Stimulated activated CD4-positive, alpha-beta T cell treated with anti-CD3 and anti-CD28 coated beads, Interleukin-15, amount 100 ng/mL, for 48 hours (primary cell): ENCODE measurements at places on chromosomes 1 and 21.

DNA sequence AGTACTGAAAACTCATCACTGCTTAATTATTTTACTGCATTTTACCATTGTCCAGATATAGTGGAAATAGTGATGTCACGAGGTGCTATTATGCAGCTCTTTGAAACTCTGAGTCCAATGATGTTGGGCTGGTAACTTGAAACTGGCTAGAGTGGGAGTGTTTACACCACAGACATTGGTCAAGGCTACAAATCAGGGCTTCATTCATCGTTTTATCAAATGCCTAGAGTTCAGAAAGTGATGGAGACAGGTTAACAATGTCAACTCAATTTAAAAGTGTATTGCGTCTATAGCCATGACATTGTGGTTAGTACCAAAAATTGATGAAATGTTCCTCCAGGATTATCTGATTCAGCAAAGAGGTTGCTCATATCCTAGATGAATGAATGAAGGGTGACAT lies 12.7 kb downstream of the PADI1 start:
- no peak for DNase-seq

GRCh38 chr1:167532375-167532774 lies 14.0 kb upstream of the CD247 start:
- DNase-seq: no peak

DNA sequence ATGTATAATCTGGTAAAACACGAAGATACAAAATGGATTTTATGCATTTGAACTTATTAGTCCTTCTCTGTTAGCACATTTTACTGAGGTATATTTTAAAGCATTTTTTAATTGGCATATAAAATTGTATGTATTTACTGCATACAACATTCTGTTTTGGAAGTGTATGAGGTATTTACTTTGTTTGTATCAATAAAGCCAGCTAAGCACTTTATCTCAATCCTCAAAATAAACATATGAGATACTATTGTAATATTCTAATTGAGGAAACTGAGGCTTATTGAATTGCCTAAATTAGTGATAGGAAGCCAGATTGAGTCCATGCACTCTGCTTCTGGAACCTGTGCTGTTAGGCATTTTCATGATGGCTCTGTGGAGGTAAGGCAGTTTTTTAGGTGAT lies 65.6 kb downstream of the MTR start:
- no peak for DNase-seq

GRCh38 chr1:3625151-3625907 lies 514 bp downstream of the TPRG1L start:
- DNase-seq: no peak

- DNase-seq: no peak
Measured at GRCh38 chr1:153439273-153439672, 21.2 kb downstream of the S100A7 start.

- DNase-seq: no peak
Measured at GRCh38 chr1:184686540-184686939, 68.1 kb downstream of the EDEM3 start.

GRCh38 chr1:19949016-19949415 lies 25.6 kb upstream of the PLA2G2E start:
- no peak for DNase-seq

DNA sequence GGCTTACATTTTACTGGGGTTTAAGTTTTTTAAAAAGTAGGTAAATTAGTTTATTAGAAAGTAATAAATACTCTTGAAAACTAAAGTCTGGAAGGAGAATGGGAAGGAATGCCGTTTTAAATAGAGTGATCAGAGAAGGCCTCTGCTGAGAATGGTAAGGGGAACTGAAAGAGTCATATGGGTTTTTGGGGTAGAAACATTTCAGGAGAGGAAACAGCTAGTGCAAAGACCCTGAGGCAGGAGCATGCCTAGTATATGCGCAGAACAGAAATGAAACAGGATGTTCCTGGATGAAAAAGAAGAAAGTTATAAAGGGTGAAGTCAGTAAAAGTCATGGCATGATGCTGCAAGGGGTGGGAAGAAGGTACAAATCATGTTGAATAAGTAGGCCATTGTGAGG lies 38.9 kb downstream of the ZC3H11B start:
- no peak for DNase-seq

DNA sequence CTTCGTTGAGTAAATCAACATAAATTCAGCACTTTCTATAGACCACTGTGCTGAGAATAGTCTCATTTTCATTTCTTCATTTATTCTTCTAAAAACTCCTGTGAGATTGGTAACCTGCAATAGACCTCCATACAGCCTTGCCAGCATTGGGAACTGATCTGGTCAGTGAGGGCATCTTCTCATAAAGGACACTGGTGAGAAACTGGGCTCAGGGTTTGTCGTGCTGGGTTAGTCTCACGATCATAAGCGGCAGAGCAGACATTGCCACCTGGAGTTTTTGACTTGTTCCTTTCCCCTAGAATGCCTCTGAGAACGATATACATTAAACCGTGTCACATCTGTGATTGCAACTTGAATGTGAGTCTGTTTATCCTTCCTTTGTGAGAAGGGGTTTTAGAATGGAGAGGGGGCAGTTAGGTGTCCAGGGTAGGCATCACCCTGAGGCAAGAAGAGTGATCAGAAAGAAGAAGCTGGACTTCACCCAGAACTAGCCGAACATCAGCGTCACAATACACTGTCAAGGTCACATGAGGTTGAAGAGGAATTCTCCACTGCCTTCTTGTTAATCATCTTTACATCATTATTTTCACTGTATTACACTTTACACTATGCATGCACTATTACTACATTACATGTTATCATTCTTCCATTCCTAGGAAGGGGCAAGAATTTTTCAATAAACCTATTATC lies 1.4 kb upstream of the TTLL7 start:
- no peak for DNase-seq

GRCh38 chr1:204659056-204659455 lies 26.5 kb downstream of the LRRN2 start:
- DNase-seq: no peak

DNA sequence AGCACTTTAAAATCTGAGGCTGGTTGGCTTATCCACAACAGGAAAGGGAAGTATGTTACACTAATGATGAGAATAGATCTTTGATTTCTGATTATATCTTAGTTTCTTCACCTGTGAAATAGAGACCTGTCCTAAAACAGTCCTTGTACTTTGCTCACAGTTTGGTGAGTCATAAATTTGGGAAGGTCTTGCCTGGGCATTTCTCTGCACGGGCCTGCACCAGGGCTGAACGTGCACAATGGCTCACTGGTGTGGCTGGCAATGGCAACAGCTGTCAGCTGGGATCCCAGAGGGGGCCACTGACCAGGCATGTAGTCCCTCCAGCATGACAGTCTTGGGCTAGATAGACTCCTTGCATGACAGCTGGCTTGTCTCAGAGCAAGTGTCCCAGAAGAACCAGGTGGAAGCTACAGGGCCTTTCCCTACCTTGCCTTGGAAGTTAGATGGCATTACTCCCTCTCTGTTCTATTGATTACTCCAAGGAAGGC lies 367.4 kb downstream of the DISC1 start:
- DNase-seq: no peak

- no peak for DNase-seq
Measured at GRCh38 chr21:33444499-33444898, 35.3 kb downstream of the TMEM50B start.

DNA sequence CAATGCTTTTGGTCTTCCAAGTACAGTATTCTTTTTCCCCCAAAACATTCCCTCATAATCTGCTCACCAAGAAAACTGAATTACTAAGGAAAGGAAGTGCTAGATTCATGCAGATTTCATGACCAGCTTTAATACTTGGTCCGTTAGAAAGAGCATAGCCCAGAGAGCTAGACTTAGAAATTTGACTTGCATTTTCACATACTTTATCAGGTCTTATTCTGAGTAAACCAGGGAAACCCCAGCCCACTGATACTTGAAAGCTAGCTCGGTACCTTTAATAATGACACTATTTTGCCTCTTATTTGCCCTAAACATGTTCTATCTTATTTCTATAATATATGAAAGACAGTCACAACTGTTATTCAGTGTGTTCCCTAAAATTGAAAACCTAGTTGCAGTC lies 204.5 kb downstream of the TTLL7 start:
- no peak for DNase-seq

DNA sequence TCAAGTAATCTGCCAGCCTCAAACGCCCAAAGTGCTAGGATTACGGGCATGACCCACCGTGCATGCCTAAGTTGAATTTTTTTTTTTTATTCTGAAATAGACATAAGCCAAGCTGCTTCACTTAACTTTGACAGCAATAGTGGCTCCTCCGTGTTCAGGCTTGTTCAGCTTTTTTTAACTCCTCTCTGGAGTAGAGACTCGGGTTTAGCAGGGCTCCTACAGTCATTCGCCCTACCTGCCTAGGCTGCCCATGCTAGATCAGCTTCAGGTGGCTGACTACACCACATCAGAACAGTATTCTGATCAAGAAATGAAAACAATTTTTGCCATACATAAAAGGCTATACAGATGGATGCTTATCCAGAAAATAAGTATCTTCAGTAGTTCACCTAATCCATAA lies 14.7 kb downstream of the ARID4B start:
- no peak for DNase-seq

DNA sequence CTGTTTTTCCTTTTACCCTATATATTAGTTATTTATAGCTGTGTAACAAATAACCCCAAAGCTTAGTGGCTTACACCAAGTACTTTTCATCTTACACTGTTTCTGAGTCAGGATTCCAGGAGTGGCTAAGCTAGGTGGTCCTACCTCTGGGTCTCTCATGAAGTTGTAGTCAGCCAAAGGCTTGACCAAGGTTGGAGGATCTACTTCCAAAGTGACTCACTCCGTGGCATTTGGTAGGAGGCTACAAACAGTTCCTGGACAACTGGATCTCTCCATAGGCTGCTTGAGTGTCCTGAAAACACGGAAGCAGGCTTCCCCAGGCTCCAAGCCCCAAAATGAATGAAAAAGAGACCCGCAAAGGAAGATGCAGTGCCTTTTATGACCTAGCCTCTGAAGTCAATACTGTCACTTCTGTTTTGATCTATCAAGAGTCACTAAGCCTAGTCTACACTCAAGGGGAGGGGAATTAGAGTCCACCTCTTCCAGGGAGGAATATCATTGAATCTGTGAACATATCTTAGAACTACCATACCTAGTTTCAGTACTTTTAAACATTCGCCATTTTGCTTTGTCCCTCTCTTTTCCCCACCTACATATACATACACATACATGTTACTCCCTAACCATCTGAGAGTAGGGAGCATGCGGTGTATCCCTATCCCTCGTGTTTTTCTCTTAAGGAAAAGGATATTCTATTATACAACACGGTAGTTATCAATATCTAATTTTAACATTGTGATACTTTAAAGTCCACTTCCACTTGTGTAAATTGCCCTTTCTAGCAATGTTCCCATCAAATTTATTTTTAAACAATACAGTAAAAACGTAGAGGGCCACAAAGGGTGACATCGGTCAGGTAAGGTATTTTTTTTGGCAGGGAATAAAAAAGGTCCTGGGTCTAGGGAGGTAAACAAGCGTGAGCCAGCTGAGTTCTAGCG lies 67.2 kb downstream of the SLC35A3 start:
- DNase-seq: no peak

DNA sequence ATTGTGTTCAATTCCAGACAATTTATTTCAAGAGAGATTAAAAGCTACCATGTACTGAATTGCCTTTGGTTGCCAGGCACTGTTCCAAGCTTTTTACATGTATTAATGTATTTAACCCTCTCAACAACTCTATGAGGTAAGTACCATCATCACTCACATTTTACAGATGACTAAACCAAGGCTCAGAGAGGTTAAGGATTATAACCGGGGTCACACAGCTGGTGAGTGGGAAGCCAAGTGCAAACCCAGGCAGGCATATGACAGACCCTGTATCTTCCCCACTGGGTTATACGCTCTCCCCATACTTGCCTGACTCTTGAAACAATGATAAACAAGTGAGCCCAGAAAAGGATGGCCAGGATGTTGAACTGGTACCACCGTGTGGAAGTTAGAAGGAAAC lies 16.5 kb downstream of the PLEKHA6 start:
- no peak for DNase-seq

GRCh38 chr1:17340358-17340757 lies 31.6 kb upstream of the PADI6 start:
- no peak for DNase-seq

- DNase-seq: no peak
Measured at GRCh38 chr1:180291004-180291403, 60.9 kb downstream of the LHX4 start.
